ENCODE measurements at places on chromosomes 6 and 20.

DNA sequence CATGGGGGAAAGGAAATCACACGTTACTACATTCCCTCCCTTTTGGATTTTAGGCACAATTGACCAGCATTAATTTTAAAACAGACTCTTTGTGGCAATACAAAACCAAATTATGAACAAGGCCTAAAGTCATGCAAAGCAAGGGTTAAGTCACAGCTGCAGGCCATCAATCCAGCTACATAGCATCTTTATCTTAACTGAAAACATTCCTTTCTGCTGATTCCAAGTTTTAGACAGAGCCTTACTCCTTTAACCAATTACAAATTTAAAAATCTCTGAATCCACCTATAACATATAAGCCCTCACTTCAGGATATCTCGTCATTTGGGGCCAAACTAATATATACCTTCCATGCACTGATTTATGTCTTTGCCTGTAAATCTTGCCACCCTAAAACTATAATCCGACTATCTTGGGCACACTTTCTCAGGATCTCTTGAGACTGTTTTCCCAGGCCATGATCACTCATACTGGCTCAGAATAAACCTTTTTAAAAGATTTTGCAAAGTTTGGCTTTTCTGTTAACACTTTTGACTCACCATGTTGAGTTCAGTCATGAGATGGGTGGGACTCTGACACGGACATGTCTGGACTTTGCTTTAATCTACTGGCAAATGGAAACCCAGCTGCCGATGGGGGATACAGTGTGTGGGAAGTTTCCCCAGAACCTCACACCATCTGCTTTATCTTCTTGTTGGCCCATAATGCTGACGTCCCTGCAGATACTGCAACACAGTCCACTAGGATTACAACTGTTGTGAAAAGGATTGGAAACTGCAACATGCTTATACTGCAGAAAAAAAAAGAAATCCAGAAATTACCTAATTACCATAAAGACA, 757.0 kb downstream of the PTPRT start:
- H3K4me3 ChIP-seq: no peak overlapping the region
- no peak overlapping the region for H3K27ac ChIP-seq
- no peak for DNase-seq

- no peak overlapping the region for H3K4me3 ChIP-seq
- H3K4me1 ChIP-seq: no peaks in the 10 kb centered on the region
- no peaks in the 10 kb centered on the region for H3K27me3 ChIP-seq
- H3K27ac ChIP-seq: no peak overlapping the region
- no peaks in the 10 kb centered on the region for H3K36me3 ChIP-seq
Measured at GRCh38 chr6:157779705-157780604, 43.1 kb upstream of the SNX9 start.

DNA sequence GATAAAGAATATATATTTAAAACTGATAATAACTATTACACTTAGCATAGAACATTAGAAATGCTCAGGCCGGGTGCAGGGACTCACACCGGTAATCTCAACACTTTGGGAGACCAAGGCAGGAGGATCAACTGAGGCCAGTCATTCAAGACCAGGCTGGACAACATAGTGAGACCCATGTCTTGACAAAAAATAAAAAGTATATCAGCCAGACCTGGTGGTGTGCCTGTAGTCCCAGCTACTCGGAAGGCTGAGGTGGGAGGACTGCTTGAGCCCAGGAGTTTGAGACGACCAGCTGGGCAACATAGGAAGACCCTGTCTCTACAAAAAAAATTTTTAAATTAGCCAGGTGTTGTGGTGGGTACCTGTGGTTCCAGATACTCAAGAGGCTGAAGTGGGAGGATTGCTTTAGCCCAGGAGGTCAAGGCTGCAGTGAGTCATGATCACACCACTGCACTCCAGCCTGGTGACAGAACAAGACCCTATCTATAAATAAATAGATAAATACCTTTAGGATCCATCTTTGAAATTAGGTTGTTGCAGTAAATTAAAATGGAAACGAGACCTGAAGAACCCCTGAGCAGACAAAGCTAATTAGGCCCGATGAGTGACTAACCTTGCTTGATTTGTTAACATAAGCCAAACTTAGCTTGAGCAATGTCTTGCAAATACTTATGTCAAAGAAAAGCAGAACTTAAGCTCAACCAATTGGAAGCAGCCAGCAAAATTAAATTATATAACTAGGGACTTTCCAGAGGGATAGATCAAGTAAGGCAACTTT, 75.8 kb upstream of the E2F3 start:
- H3K4me3 ChIP-seq: no peak overlapping the region
- no peak overlapping the region for H3K27ac ChIP-seq
- H3K4me1 ChIP-seq: peaks cover 6% of the 10 kb centered on the region
- no peak for DNase-seq

DNA sequence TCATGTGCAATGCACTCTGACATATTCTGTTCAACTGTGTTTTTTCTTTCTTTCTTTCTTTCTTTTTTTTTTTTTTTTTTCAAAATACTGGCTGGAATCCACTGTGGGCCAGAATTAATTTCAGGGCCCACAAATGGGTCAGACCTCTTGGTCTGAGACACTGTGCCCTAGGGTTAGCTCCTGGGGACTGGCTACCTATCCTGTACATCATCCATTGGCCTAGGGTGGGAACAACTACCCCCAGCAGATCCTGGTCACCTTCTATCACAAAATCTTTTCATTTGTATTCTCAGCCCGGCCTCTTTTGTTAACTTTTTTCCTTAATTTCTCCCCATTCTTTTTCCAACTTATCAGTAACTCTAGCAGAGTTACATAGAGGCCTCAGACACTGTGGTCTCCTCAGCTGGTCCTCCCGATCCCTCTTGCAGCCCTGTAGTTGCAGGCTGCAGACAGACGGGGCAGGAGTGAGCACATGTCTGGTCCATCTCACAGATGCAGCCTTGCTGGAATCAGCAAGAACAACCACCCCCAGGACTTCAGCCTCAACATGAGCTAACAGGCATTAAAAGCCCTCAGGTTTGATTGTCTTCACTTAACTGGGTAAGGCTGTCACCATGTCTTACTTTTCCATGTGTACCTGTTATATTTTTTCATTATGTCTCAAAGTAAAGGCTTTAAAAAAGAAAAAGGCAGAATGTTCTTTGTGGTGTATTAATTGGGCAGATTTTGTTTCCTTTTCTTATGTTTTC, 41.3 kb downstream of the TXLNB start:
- no peak overlapping the region for H3K4me3 ChIP-seq
- H3K27ac ChIP-seq: no peak overlapping the region
- no peaks in the 10 kb centered on the region for H3K27me3 ChIP-seq
- DNase-seq: peak; percentile 84
- H3K36me3 ChIP-seq: no peaks in the 10 kb centered on the region

GRCh38 chr6:48977573-48977972, 485.5 kb downstream of the MMUT start:
- H3K4me1 ChIP-seq: no peaks in the 10 kb centered on the region
- no peak overlapping the region for H3K27ac ChIP-seq
- no peak for DNase-seq
- H3K27me3 ChIP-seq: no peaks in the 10 kb centered on the region

GRCh38 chr20:10077886-10078285, 43.1 kb downstream of the ANKEF1 start:
- H3K4me3 ChIP-seq: no peak overlapping the region
- H3K27ac ChIP-seq: no peak overlapping the region
- no peaks in the 10 kb centered on the region for H3K27me3 ChIP-seq
- no peak for DNase-seq

GRCh38 chr6:34468378-34468892, 2.6 kb downstream of the PACSIN1 start:
- H3K27me3 ChIP-seq: no peaks in the 10 kb centered on the region
- H3K27ac ChIP-seq: no peak overlapping the region
- no peaks in the 10 kb centered on the region for H3K36me3 ChIP-seq
- no peak for DNase-seq

GRCh38 chr6:6497976-6498375, 90.5 kb upstream of the LY86 start:
- H3K27ac ChIP-seq: no peak overlapping the region
- no peaks in the 10 kb centered on the region for H3K27me3 ChIP-seq
- no peak overlapping the region for H3K4me3 ChIP-seq
- no peaks in the 10 kb centered on the region for H3K4me1 ChIP-seq
- no peak for DNase-seq

DNA sequence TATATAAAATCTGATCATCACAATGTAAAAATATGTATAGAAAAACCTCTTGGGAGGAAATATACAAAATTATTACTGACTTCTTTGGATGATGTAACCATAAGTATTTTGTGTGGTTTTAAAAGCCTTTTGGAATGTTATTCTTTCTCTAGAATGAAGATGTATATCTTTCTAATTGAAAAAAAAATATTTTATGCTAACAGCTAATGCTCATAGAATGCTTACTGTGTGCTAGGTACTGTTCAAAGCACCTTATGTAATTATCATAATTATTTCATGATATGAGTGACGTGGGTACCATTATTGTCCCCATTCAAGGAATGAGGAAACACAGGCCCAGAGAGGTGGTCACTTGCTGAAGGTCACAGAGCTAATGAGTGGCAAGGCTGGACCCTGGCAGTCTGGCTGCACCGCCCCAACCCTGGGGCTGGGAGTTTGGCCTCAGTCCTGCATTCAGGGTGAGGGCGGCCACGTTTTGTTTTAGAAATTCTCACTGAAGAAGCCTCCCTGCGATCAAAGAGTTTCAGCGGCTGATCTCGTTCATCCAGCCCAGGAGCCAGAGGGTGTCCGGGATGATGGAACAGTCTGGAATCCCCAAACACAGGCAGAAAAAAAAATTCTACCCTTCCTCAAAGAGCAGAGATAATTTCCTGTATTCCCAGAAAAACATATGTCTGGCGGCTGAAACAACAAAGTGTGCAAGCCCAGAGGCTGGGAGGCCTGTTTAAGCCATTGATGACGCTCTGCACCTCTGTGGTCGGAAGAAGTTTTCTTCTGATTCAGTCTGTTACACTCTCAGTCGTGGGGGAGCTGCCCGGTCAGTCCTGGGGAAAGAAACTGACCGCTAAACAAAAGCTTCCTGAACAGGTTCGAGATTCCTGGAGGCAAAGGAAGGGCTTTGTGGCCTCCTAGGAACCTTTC, 37.3 kb downstream of the TFEB start:
- H3K27ac ChIP-seq: no peak overlapping the region
- no peaks in the 10 kb centered on the region for H3K4me1 ChIP-seq
- DNase-seq: no peak

GRCh38 chr6:89133981-89134380, 11.9 kb upstream of the PM20D2 start:
- DNase-seq: peak; percentile 44
- no peak overlapping the region for H3K27ac ChIP-seq
- peaks cover 15% of the 10 kb centered on the region for H3K27me3 ChIP-seq
- no peak overlapping the region for H3K4me3 ChIP-seq
- H3K36me3 ChIP-seq: no peaks in the 10 kb centered on the region

- no peaks in the 10 kb centered on the region for H3K4me1 ChIP-seq
- H3K27ac ChIP-seq: no peak overlapping the region
- DNase-seq: no peak
- H3K4me3 ChIP-seq: no peak overlapping the region
Measured at GRCh38 chr20:48823960-48824498, 3.8 kb downstream of the PREX1 start.

Data from H9 (cell line).